ENCODE measurements at places on chromosomes 12 and 14. TPM values are rescaled to one million over a fixed set of nuclear protein-coding genes. Genes with fewer than 3 reads are reported as not detected.
A peak's percentile ranks its signal among the peaks of the same experiment; 100 is the strongest.

- no peak for DNase-seq
- H3K36me3 ChIP-seq, result no peaks in the 10 kb centered on the region
Measured at GRCh38 chr14:37819155-37820015, 224.0 kb downstream of the TTC6 start.

DNA sequence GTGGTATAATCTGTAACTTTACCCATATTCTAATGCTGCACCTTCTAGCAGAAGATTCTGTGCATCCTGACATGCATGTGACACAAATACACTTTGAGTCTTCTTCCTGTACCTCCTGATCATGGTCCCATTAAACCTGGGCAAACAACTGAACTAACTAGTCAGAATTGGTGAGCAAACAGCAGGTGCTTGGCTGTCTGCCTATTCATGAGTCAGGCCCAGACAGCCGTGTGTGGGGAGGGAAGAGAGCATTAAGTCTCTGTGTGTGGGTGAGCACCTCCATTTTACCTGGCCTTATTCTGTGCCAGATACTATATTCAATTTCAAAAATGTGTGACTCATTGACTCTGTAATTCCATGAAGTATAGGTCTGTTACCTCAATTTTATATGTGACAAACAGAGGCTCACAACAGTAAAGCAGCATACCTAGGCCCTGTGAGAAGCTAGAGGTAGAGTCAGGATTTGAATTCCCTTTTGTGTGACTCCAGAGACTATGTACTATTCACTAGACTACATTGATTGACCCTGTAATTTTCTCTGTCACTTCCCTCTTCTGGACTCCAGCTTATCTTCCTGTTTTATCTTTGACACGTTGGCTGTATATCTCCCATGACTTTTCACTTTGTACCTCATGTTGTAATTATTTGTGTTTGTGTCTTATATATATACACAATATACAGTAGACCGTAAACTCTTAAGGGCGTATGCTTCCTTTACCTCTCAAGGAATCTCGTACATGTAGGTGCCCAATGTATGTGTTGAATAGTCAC, 32.2 kb downstream of the SUSD6 start:
- no peaks in the 10 kb centered on the region for H3K27me3 ChIP-seq
- no peak overlapping the region for H3K4me3 ChIP-seq
- DNase-seq, result no peak
- H3K27ac ChIP-seq, result no peak overlapping the region
- no peaks in the 10 kb centered on the region for H3K36me3 ChIP-seq
- peaks cover 48% of the 10 kb centered on the region for H3K4me1 ChIP-seq

DNA sequence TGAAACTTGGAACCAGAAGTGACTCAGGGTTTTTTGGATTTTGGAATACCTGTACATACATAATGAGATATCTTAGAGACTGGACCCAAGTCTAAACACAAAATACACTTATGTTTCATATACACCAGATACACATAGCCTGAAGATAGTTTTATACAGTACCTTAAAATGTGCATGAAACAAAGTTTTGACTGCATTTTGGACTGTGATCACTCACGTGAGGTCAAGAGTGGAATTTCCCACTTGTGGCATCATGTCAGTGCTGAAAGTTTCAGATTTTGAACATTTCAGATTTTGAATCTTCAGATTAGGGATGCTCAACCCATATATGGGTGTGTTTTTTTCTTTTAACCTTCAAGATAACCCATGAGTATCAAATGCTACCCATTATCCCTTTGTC, 6.6 kb downstream of the SBNO1 start:
- peaks cover 3% of the 10 kb centered on the region for H3K36me3 ChIP-seq
- DNase-seq, result no peak
- peaks cover 8% of the 10 kb centered on the region for H3K4me1 ChIP-seq
- no peaks in the 10 kb centered on the region for H3K27me3 ChIP-seq

DNA sequence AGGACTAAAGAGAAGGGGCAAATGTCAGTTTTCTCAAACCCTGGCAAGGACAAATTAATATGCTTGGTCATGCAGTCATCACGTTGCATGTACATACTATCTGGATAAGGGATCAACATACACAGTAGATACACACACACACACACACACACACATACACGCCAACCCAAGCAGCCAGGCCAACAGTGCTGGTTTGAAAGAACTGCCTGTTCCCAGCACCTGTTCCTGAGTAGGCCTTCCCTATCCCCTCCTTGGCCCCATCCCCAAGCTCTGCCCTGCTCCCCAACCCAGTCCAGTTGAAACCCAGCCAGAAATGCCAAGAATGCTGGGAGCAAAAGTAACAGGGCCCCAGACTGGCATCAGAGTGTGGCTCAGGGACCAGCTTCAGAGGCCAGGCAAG, 4.4 kb downstream of the ITGA7 start:
- H3K4me3 ChIP-seq, result peak overlapping the region; percentile 90
- H3K4me1 ChIP-seq, result peaks cover 15% of the 10 kb centered on the region
- DNase-seq, result no peak
- H3K27ac ChIP-seq, result peak overlapping the region; percentile 92
- H3K27me3 ChIP-seq, result no peaks in the 10 kb centered on the region

DNA sequence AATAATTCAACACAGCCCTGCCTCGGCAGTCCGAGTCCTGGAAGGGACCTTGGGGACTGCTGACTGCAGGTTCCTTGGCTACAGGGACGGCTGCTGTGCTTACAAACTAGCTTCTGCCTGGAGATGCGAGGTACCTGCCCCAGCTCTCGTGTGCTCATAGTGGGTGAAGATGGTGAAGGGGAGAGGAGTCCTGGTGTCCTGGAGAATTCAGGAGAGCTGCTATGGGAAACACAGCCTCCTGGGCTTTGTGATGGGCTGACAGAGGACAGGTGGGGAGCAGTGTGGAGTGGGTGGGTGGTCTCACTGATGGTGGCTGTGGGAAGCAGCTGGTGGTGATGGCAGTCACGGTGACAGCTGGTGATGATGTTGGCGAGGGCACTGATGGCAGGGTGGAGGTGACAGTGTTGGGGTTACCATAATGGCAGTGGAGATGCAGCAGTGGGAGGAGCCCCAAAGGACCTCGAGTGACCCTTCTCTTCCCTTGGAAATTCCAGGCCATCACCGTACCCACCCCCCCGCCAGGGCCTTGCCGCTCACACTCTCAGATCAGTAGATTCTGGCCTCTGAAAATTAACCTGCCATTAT, 32.8 kb downstream of the HVCN1 start:
- H3K27me3 ChIP-seq, result no peaks in the 10 kb centered on the region
- no peak overlapping the region for H3K4me3 ChIP-seq
- H3K36me3 ChIP-seq, result peaks cover 4% of the 10 kb centered on the region
- no peaks in the 10 kb centered on the region for H3K4me1 ChIP-seq
- no peak overlapping the region for H3K27ac ChIP-seq
- DNase-seq, result no peak

- no peaks in the 10 kb centered on the region for H3K36me3 ChIP-seq
- no peaks in the 10 kb centered on the region for H3K27me3 ChIP-seq
- no peak for DNase-seq
- H3K4me3 ChIP-seq, result no peak overlapping the region
Measured at GRCh38 chr12:108270035-108270848, 68.9 kb downstream of the CMKLR1 start.

DNA sequence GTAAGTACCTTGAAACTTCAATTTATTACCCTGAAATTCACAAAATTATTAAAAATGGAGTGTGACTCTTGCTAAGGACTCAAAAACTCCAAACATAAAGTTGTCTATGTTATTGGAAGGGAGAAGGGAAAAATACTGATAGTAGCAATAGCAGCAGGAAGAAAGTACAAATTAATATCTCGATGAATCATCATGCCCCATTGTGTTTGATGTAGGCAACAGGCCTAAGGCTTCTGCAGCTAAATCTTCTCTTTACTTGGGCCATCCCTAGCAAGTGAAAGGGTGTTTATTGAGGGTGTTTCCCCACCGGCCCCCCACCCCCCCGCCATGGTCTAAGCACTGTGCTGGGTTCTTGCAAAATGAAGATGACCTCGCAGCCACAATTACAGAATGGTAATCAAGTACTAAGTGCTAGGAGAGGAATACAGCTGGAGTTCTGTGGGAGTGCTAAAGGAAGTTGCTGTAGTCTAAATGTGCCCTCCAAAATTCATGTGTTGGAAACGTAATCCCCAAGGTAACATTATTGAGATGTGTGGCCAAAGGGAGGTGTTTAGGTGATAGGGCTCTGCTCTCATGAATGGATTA, 76.5 kb downstream of the SNAPC1 start:
- H3K4me3 ChIP-seq, result no peak overlapping the region
- H3K27ac ChIP-seq, result no peak overlapping the region
- no peaks in the 10 kb centered on the region for H3K36me3 ChIP-seq
- no peaks in the 10 kb centered on the region for H3K27me3 ChIP-seq
- no peak for DNase-seq

Gene ESPL1
- total RNA-seq, result 0.78 TPM

Gene JDP2
- total RNA-seq, result 81.8 TPM

Gene SLC22A17
- total RNA-seq, result 55.1 TPM

Gene REM2
- total RNA-seq, result 0.28 TPM

Gene KRT85
- total RNA-seq, result not detected

Gene CEP170B
- total RNA-seq, result 35.2 TPM

Gene CLEC4C
- not detected for total RNA-seq

Gene PUS7L
- 8.9 TPM for total RNA-seq

Data from thoracic aorta (tissue), 2 donors.